Right hindlimb (tissue), 1 donor: ENCODE measurements at places on chromosomes 1 and 21.

DNA sequence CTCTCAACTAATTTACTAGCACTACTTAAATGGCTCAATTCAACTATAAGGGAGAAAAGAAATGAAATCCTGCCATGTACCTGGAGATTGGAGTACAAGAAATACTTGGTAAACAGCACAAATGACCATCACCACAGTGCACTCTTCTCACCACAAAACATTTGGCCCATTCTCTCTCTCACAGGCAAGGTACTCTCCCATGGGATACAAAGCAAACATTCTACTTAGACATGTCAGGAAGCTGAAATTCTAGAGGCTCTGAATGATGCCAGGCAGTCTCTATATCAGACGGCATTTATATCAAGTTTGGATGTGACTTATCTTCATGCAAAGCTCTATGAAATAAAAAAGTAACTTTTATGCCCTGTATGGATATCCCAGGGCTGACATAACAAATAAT is 72.5 kb downstream of the DPT start:
- no peak for DNase-seq

DNA sequence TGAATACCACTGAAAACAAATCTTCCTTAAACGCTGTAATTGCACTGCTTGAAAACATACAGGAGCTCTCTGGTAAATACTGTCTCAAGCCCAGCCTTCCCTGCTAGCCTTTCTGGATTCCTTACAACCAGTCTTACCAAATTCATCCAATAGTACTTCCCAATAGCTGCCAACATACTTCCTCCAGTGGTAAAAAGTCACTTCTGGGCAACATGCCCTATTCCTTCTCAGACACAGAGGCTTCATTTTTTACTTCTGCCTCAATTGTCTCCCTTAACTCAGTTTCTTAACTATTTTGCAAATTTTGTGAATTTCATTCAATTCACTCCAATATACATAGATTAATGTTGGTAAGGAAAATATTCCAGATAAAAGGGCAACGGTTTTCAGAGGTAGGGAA is 166.3 kb downstream of the TBX15 start:
- no peak for DNase-seq

GRCh38 chr1:201708085-201708512 is 120.9 kb upstream of the IPO9 start:
- peak; percentile 69 for DNase-seq

DNA sequence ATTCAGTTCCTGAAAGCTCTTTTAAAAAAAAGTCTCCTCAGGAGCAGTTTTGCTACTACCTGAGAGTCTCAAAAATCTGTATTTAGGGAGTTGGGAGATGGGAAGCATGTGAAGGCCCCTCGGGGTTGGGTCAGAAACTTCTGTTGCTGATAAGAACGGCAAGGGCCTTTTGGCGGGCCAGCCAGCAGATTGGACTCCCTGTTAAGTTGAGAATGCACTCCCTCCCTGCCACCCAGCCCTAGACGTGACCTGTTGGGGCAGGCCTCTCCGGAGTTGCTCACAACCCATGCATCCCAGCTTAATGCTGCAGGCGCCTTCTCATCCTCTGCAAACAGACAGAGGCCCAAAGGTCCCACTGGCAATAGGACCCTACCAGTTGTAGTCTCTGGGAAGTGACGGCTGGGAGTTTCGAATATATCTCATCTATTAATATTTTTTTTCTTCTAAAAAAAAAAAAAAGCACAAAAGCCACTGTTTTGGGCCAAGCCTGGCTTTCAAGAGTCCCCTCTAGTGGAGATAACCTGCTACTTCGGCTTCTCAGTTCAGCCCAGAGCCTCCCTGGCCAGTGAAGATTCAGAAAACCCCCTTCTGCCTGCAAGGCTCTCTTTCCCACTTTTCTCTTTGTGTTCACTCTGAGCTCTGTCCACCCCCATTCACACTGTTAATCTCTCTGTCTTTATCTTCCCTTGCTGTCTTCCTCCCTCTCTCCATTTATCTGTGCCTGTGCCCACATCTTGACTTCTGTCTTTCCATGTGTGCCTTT is 5.3 kb downstream of the PLXNA2 start:
- DNase-seq = no peak

- DNase-seq = no peak
Measured at GRCh38 chr21:39347537-39347936, 1.4 kb downstream of the HMGN1 start.

DNA sequence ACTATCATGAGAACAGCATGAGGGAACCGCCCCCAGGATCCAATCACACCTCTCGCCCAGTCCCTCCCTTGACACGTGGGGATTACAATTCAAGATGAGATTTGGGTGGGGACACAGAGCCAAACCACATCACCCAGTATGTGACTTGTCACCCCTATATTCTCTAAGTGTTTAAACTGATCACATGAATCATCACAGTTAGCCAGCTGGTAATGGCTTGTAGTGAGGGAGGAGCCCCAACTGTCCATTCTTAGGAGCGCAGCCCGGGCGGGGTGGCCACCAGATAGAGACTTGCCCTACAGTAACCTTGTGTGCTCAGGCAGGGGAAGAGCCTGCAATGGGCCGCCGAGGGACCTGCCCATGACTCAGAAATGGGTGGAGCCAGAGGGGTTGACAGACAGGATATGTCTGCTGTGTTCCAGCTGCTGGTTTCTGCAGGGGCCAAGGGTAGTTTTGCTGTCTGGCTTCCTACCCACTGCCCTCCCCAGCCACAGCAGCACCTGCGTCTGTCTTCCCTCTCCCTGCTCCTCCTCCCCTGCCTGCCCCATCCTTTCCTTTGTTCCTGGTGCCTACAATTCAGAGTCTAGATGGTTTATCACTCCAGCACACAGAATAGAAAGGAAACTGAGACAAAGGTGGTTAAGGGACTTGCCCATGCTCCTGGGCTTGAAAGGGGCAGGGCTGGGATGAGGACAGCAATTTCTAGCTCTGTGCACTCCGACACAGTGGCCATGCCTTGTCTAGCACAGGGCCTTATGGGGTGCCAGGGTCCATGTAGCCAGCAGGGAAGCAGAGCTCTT is 9.2 kb downstream of the ABCG1 start:
- peak; percentile 82 for DNase-seq

DNA sequence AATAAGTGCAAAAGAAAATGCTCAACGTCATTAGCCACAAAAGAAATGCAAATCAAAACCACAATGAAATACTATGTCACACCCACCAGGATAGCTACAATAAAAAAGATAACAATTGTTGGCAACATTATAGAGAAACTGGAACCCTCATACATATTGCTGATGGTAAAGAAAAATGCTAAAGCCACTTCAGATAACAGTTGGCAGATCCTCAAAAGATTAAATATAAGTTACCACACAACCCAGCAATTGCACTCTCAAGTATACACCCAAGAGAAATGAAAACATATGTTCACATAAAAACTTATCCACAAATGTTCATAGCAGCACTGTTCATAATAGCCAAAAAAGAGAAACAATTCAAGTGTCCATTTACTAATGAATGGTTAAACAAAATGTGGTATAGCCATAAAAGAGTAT is 20.7 kb downstream of the TRIM33 start:
- DNase-seq = no peak

DNA sequence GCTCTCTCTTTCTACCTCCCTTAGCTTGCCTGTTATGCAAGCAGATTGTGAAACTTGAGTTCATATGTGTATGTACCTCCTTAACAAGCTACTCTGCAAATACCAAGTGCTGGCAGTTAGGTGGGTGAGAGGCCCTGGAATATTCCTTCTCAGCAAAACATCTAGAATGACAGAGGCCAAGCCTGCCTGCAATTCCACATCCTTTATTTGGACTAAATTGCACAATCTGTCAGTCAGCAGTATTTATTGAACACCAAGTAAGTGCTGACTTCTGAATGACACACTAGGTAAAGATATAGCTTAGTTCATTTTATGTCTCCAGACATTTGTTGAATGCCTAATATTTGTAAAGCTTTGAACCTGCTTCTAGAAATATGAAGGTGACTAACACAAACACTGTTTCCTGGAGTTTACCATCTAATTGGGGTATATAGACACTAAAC is 87.5 kb downstream of the RGL1 start:
- no peak for DNase-seq

DNA sequence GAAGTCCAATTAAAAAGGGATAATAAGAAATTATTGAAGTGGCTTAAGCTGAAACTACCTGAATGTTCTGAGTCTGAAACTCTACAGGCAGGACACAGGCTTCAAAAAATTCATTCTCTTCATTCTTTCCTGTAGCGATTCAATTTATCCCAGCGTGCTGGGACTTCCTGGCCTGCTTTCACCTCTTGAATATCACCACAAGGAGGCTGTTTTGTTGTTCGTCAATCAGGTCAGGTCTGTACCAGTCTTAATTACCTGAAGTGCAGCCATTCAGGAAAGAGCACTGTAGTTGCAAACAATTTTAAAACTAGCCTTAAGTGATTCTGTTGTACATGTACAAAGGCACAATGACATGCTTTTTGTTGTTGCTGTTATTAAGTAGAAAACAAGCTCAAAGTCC is 38.4 kb downstream of the FYB2 start:
- no peak for DNase-seq

DNA sequence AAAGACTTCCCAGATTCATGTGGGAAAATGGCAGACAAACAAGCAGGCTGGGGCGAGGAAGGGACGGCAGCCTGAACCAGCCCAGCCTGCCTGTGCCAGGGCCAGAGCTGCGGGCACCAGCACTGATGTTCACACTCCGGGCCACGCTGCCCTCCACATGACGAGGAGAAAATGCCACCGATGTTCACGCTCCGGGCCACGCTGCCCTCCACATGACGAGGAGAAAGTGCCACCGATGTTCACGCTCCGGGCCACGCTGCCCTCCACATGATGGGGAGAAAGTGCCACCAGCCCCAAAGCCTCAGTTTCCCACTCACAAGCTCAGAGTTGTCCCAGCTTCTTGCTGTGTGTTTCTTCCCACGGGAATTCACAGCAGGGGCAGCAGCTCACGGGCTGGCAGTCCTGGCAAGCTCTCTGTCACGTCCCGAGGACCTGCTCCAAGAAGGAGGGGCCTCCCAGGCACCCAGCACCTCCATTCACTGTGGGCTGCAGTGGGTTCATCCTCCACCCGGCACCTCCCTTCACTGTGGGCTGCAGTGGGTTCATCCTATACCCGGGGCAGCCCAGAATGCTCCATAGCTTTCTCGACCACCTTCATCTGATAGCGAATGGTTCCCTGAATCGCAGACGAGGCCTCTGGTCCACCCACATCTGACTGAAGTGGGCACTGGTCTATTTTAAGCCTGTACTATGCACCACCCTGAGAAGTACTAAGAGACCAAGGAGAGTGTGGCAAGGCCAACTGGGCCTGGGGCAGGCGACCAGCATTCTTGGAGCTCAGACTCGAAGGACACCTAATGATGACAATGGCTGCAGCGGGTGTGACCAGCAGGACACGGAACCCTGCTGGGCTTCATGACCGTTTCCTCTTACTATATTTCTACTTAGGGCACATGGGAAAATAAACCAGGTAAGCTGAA is 108.8 kb downstream of the NPHP4 start:
- DNase-seq = no peak

GRCh38 chr1:219566951-219567947 is 45.7 kb downstream of the ZC3H11B start:
- DNase-seq = peak; percentile 26

- no peak for DNase-seq
Measured at GRCh38 chr1:113808450-113809195, 3.7 kb downstream of the RSBN1 start.

- no peak for DNase-seq
Measured at GRCh38 chr1:222852326-222852725, 37.5 kb downstream of the DISP1 start.

- DNase-seq = no peak
Measured at GRCh38 chr1:52559875-52560274, 7.0 kb upstream of the TUT4 start.

DNA sequence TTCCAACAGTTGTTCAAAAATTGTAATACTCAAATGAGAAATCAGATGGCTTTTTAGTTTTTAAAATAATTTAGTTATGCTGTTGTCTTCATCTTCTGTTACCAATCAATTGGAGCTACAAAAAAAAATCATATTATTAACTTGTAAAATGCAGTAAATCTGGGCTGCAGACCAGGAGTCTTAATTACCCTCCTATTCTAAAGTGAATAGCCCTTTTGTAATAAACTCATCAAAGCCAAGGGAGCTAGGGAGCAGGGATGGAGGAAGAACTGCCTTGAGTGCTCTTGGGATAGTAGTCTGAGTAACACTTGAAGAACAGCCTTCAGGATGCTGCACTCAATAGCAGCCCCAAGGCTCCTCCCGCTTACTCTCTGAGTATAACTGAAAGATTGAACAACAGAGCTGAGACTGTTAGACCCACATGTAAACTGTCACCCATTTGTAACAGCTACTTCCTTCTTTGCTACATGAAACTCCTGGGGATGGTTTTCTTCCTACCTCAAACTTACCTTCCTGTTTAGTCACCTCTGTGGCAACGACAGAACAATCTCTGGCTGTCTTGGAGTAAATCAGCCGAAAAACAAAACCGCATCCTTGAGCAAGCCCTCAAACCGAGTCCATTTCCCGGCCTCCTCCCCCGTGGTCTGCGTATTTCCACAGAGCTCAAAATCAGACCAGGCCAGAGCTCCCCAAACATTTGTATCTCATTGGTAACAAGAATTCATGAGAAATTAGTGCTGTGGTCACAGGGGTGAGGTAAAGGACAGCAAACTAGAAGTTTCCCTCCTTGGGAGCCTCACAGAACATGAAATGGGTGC is 55.9 kb downstream of the CD58 start:
- DNase-seq = no peak

DNA sequence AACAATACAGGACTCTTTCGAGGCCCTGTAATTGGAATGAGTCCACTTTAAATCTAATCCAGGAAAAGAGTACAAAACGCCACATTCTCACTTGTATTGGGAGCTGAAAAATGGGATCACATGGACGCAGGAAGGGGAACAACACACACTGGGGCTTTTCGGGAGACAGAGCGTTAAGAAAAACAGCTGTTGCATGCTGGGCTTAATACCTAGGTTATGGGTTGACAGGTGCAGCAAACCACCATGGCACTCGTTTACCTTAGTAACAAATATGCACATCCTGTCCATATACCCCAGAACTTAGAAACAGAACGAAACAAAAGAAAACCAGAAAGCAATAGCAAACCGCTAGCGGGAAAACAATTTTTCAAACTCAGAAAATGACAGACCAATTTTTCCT is 1532.7 kb upstream of the TPTE start:
- DNase-seq = no peak

GRCh38 chr1:160625321-160625720 is 21.5 kb downstream of the SLAMF1 start:
- no peak for DNase-seq

GRCh38 chr1:217542837-217543236 is 88.1 kb downstream of the GPATCH2 start:
- DNase-seq = no peak

- DNase-seq = no peak
Measured at GRCh38 chr1:95226781-95227660, 7.0 kb upstream of the RWDD3 start.

DNA sequence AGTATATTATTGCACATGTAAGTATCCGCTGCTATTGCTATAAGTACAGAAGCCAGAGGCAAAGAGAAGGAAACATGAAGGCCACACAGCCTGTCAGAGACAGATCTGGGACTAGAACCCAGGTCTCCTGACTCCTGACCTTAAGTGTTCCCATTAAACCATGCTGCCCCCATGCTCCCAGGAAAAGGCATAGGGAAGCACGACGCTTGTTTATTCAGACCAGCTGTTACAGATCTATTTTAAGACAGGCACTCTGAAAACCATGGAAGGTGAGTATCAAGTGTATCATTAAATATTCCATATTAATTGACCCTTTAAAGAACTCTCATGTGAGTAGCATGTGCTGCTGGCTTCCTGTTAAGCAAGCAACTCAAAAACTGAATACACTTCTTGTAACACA is 11.4 kb downstream of the VAV3 start:
- no peak for DNase-seq
